ENCODE measurements at places on chromosomes 3 and 15.

DNA sequence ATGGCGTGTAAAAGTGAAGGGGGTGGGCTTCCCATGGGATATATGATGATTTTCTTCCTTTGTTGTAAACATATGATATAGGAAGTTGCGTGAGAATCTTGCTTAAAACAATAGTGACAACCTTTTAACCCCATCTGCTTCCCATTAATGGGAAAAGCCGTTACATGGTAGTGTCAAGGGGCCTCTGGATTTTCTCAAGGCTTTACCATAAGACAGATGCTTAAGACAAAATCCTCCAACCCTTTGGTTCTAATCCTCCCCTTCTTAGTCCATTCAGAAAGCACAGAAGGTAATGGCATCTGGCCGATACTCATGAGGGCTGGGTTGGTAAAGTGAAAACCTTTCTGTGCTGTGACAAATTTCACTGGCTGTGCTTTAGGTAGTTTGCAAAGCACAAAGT, 25.0 kb downstream of the DPH3 start:
- DNase-seq, result no peak

DNA sequence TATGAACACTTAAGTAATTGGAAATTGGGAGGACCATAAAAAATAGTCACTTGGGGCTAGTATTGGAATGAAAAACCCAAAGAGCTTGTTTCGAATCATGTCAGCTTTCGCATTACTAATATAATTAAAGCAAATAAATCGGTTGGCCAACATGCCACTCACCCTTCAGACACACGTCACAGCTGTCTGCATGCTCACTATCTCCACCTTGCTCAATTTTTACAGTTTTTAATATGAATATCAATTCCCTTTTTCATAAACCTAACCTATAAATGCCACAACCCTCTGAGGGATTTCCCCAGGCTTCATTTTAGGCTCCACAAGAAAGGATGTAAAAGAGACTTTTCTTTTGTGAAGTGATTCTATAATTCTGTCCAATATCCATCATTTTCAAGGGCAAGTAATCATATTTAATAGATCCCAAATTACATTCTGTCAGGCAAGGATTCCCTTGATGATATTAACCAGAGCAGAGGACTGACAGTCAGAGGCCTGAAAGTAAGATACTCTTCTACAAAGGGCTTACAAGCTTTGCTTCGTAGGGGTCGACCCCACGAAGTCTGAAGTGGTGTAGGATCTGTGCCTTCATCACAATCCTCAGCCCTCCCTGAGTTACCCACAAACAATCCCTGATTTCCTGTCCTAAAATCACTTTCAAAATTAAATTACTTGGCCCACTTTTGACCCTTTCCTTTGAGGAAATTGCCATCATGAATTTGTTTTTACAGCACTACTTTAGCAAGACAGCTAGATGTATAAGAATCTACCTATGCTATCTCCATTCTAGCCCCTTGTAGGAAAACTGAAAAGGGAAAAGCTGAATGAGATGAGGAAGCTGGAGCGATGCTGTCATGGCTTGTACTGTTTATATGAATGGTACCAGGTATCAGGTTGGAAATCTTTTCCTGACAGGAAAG, 44.5 kb downstream of the NANOGP8 start:
- no peak for DNase-seq

- peak; percentile 27 for DNase-seq
These were observed at the start of gene SPINT1 for GRCh38 chr15:40843885-40844695. TSS of gene SPINT1 (plus strand) at chr15:40844048. CDS start at chr15:40844555, 507 bp downstream.

GRCh38 chr3:18124501-18124900, 300.6 kb downstream of the SATB1 start:
- DNase-seq, result no peak

- DNase-seq, result no peak
These were observed 103.0 kb upstream of the HES1 start for GRCh38 chr3:194032828-194033435.

- DNase-seq, result no peak
These were observed 9.1 kb upstream of the PDCD6IP start for GRCh38 chr3:33789183-33789954.

- no peak for DNase-seq
These were observed 32.7 kb downstream of the ARL14 start for GRCh38 chr3:160709477-160710182.

DNA sequence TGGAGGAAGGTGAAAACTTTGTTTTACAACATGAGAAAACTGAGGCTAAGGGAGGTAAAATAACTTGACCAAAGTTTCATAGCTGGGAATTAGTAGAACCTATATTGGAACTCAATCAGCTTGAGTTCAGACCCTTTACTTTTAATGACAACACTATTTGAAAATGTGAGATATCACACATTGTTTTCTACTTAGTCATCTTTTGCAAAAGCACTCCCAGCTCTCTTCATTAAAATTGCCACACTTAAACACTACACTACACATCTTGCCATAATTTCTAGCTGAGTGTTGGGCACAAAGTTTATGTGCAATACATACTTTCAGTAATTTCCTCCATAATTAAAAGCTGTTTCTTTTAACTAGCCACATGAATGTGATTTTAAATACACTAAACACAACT, 230.4 kb upstream of the DCBLD2 start:
- no peak for DNase-seq

- DNase-seq, result no peak
These were observed 223.0 kb downstream of the EPHA6 start for GRCh38 chr3:97037294-97037943.

DNA sequence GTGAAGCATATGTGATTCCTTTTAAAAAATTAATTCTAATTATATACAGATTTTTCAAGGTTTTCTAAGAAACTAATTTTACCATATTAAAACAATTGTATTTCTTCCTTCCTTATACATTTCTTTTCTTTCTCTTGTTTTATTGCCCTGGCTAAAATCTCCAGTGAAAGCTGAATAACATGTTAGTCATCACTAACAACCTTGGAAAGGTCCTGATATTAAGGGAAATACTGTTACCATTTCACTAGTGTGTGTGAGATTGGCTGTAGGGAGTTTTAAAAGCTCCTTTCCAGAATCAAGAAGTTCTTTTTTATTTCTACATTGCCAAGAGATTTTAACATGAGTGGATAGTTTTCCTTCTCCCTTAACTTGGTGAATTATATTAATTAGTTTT, 229.7 kb upstream of the EIF1B start:
- no peak for DNase-seq

DNA sequence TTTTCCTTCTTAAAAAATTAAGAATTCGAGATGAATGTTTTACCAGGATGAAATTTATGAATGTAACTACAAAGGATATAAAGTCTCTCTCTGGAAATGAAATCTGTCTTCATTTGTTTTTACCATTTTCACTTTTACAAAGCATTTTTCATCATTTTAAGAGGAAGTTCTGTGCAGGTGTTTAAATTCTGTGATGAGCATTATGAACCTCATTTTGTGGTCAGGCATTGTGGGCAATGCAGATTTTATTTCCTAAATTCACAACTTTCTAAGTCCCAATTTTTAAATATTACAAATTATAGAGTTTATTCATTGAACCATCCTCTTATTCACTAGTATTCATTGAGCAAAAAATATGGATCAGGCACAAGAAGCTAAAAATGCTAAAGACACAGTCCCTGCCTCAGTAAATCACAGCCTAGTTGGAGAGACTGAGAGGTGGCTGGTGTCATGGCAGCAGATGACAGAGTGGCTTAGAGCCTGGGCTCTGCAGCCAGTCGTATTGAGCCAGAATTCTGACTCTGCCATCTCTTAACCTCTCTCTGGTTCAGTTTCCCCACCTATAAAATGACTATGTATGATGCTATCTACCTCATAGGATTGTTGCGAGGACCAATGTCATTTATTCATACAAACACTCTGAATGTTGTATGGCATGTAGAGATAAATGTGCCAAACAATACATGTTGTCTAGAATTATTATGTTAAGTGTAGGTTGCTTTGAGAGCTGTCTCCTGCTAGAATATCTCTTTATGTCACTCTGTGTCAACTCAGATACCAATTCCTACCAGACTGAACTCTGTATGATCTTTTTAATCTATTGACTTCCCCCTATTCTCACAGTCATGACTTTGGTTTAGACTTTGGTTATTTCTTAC, 7.5 kb upstream of the TGFBR2 start:
- no peak for DNase-seq

GRCh38 chr3:52533623-52534280, at the start of gene NT5DC2:
TSS of gene NT5DC2 (minus strand) at chr3:52533857. CDS start at chr3:52533737, 120 bp downstream.
- peak; percentile 66 for DNase-seq

GRCh38 chr15:77221174-77221573, 150.3 kb upstream of the TSPAN3 start:
- no peak for DNase-seq

DNA sequence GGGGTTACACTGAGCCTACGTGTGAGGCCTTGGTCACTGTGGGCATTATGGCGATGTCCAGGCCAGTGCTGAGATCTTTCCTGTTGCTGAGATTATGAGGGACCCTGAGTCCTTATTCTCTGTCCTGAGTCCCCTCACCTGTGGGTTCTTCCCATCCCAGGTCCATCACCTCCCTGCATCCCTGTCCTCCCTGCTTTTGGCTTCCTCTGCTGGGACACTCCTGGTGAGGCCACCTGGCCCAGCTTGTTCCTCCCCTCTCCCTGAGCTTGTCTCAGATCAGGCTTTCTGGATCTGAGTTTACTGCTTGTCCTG, 36.1 kb downstream of the AMOTL2 start:
- DNase-seq, result no peak

GRCh38 chr15:65287520-65287855, 805 bp upstream of the PARP16 start:
- no peak for DNase-seq

DNA sequence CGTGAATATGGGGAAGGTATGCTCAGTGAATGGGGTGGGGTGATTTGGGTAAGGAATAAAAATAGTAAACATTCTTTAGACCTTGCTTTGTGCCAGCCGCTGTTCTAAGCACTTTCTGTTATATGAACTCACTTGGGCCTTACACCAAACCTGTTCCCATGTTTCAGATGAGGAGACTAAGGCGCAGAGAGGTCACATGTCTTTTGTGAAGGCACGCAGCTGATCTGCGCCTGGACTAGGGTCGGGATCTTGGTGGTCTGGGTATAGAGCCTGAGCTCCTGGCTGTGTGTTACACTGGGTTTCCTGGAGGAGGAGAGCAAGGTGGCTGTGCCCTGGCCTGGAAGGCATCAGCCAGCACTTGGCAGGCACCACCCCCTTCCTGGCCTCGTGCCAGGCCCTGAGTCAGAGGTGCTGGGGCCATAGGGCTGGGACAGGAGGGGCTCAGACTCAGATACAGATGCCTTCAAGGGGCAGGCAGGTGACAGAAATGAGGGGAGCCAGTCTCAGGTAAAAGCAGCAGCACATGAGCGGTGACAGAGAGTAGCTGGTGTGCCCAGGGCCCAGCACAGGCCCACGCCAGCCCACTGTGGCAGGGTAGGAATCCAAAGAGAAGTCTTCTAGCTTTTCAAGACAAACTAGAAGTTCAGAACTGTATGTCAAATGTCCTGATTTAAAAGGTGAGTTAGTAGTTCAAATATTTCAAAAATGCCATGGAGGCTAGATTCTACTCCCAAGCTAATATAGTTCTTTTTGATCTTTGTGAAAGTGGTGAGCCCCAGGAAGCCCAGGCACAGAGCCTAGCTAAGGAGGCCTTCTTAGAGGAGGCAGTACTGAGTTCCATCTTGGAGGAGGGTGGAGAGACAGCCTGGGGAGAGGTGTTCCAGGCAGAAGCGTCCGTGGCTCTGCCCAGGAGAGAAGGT, 83.1 kb downstream of the DNAJB8 start:
- no peak for DNase-seq

- DNase-seq, result no peak
These were observed 60.5 kb downstream of the VGLL4 start for GRCh38 chr3:11583235-11583634.

DNA sequence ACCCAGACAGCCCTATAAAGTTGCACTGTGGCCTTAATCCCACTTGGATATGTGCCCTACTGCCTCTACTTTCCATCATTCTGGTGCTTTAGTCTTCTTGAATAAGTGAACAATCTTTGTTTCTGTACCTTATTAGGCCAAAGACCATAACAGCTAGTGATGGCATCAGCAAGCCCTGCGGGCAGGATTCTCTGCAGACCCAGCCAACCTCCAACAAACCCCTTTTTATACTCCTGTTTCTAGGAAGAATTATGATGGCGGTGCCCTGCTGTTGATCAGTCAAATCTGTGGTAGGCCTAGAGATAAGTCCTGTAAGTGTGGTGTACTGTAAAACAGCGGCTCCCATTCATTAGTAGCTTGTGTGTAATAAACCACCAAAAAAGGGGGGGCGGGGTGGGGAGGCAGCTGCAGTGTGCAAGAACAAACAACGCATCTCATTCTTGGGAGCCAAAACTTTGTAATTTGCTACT, 40.5 kb downstream of the SOX2 start:
- no peak for DNase-seq

- no peak for DNase-seq
These were observed 71.2 kb downstream of the OTOL1 start for GRCh38 chr3:161567577-161568361.

DNA sequence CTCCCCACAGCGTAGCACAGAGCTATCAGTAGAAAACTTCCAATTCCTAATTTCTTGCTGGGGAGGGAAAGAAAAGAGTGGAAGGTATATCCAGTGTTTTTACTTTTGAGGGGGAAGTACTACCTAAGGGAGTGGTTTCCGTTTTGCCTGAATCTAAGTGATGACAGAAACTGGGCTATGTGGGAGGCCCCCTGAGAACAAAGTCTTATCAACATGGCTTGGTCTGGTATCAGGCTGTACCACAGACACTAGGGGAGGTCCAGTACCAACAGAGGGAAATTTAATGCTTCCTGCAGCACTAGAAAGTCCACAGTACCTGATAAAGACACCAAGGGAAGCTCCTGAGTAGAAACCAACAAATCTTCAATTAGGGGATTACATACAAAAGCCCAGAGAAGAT, 199.2 kb downstream of the IL5RA start:
- DNase-seq, result no peak

DNA sequence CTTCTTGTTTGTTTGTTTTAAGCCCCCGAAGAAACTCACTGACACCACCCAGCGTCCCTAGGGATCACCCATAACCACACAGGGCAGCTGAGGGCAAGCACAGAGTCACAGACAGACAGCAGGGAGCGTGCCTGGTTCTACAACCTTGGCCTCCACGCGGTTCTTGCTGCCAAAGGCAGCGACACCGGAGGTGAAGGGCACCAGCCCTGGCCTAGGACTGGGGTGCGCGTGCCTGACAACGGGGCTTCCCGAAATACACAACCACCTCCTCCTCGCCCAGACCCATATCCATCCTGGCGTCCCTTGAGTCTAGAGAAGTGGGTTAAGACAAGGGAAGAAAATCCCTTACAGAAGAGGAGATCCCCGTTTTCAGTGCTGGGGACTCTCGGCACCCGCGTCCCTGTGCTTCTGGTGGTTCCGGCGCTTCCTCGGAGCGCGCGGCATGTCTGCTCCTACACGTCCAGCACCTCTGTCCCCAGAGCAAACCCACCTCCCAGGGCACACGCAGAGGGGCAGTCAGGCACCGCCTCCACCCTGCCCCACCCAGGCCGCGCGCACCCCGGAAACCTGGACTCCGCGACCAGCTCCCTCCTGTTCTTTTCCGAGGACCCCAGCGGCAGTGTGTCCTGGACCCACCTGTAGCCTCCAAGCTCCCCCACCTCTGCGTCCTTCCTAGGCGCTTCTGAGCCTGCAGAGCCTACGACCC, 911 bp downstream of the RFTN1 start:
- DNase-seq, result peak; percentile 52

- DNase-seq, result no peak
These were observed 64.2 kb downstream of the TBC1D5 start for GRCh38 chr3:17678116-17678741.
